Activated CD4-positive, alpha-beta memory T cell treated with anti-CD3 and anti-CD28 coated beads for 36 hours (primary cell): ENCODE measurements at places on chromosomes 6 and 20.

GRCh38 chr6:17276766-17277165, 4.4 kb upstream of the RBM24 start:
- no peak for DNase-seq

GRCh38 chr6:53544470-53545308, at the start of gene GCLC:
Gene GCLC, minus strand, starts transcription at chr6:53545101. Its CDS starts 456 bp downstream, at chr6:53544645.
- peak; percentile 94 for DNase-seq

- no peak for DNase-seq
Measured at GRCh38 chr6:29236060-29236459, 65.4 kb downstream of the OR2J2 start.

DNA sequence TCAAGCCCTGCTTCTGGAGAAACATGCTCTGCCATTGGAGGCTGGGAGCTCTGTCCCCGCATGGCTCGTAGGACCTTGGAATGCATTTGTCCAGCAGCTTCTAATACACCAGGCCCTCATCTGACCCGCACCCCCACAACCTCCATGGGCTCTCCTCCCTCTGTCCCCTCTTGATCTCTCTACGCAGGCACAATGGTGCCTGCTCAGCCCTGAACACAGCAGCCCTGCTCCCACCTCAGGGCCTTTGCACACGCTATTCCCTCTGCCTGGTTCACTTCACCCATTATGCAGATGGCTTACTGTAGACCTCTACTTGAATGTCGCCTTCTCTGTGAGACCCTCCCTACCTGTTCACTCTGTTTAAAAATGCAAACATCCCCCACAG, 27.0 kb upstream of the PTGIS start:
- DNase-seq: peak; percentile 37

GRCh38 chr6:170439366-170440361, 113.4 kb downstream of the PSMB1 start:
- no peak for DNase-seq

DNA sequence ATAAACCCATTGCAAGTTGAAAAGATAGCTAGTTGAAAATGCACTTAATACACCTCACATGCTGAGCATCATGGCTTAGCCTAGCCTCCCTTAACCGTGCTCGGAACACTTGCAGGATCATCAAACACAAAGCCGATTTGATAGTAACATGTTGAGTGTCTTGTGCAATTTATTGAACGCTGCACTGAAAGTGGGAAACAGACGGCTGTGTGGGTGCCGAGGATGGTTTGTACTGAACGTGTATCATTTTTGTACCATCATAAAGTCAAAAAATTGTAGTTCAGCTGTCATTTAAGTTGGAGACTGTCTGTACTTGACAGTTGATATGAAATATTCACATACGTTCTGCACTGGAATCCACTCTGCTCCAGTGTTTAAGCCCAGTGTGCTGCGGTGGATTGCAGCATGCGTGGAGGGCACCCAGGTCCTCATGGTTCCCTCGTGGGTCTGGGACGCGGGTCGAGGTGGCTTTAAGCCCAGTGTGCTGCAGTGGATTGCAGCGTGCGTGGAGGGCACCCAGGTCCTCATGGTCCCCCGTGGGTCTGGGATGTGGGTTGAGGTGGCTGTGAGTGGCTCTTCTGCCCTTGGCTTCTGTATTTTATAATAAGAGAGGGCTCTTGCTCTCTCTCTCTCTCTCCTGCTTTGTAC, 77.0 kb downstream of the CDH4 start:
- no peak for DNase-seq

GRCh38 chr20:19971116-19971515, 46.0 kb upstream of the NAA20 start:
- DNase-seq: no peak

GRCh38 chr6:161462148-161462547, 188.3 kb upstream of the AGPAT4 start:
- no peak for DNase-seq

DNA sequence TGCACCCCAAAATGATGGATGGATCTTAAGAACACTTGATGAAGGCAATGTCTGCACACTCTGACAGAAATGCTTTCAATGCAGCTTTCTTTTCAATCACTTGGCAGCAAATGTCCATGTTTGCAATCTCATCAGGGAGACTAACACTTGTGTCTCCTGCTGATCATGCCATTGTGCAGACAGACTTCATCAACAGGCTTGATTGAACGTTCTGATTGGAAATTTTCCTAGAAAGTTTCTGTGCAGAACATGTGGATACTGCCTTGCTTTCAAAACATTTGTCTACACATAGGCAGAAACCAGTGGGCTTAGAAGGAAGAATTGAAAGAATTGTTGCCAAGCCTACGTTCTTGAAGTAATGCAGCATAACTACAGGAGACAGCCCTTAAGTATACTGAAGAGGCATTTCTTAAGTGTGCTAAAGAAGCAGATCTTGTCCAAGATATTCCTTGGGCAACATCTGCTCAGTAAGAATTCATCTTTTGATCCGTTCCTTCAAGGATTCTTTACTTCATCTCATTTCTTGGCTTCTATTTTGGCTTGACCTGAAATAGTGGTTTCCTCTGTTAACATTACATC, 120.4 kb upstream of the PLCB4 start:
- DNase-seq: no peak

DNA sequence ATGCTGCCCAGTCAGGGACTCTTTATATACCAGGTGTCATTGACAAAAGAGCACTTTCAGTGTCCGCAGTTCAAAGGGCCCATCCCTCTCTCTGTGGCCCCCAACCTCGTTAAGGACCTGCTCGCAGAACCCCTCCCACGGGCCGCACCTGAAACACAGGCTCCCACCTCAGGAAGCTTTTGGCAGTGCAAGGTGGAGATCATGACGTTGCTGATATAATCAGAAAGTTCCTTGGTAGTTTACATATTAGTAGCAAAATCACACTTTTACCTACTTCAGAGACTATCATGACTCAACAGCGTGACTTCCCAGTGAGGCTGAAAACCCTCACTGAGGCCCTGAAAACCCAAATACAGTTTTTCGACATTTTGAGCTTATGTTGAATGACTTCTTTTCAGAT, 4.1 kb downstream of the TTLL2 start:
- peak; percentile 67 for DNase-seq

DNA sequence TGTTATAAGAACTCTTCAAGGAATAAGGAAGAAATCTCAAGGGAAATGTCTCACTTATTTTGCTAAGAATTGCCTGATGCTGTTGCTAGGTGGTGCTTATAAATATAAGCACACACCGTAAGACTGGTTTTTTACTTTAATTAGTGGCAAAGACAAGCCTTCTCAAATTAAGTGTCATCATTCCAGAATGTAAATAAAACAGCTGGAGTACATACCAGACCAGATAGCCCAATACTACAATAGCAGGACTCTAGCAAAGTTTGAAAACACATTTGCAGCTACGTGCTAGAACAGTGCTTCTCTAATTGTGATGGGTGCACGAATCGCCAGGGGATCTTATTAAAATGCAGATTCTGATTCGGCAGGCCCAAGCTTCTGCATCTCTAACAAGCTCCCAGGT, 6.8 kb downstream of the CNKSR3 start:
- DNase-seq: no peak

DNA sequence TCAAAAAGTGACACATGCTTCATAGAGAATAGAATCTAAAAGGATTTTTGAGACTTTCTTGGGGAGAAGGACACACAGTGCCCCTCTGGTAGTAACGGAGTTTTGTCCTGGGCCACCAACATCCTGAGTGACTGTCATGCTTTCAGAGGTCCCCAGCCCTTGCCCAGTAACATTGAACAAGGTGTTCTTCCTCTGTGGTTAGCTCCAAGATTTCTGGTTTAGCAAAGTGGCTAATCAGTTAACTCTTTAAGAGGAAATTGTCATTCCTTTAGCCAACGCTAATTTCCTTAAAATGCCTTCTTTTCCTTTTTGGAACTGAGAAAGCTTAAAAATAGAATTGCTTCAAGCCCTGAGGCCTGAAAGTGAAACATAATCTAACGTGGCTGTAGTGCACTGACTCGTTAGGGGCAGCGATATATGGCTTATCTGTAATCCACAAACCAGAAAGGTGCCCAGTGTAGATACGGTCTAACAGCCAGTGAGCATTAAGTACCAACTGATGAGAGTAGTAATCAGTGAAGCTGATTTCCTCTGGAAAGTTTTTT, 7.8 kb downstream of the E2F3 start:
- DNase-seq: peak; percentile 29

- no peak for DNase-seq
Measured at GRCh38 chr6:147035886-147036285, 168.3 kb upstream of the STXBP5 start.

GRCh38 chr20:41334443-41335421, 5.9 kb upstream of the LPIN3 start:
- DNase-seq: no peak

GRCh38 chr6:2179950-2180349, 65.5 kb downstream of the GMDS start:
- DNase-seq: no peak

DNA sequence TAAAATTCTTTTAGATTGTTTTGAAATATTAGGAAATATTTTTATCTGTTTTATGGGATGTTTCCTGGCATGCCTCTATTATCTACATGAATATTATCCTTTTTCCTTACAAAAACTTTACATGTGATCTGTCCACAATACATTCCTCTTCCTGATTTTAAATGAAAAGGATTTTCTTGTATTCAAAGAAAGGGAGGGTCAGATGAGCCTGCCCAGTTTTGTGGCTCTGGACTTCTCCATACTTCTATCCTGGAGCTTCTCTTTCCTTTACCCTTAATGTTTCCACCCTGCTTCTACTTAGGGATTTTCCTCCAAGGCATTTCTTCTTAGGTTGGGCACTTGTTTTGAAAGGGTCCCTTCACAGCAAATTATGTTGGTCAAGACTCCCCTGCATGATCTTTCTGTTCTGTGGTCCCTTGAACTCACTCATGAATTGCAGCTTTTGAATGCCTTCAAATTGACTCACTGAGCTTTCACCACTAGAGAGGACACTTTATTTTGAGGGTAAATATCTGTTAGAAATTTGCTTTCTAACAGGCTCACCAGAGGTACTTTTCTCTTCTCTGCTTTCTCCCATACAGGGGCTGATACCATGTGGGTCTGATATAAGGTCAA, 104.9 kb downstream of the CENPW start:
- DNase-seq: no peak

- no peak for DNase-seq
Measured at GRCh38 chr6:35624341-35625070, 64.2 kb downstream of the FKBP5 start.

- no peak for DNase-seq
Measured at GRCh38 chr20:9306521-9306920, 207.9 kb upstream of the LAMP5 start.
